ENCODE measurements at places on chromosomes 3 and 15. TPM values are rescaled to one million over a fixed set of nuclear protein-coding genes. Genes with fewer than 3 reads are reported as not detected.

Gene MRPL46
- total RNA-seq = 17.5 TPM

Gene ULK4
- 9.8 TPM for total RNA-seq

DNA sequence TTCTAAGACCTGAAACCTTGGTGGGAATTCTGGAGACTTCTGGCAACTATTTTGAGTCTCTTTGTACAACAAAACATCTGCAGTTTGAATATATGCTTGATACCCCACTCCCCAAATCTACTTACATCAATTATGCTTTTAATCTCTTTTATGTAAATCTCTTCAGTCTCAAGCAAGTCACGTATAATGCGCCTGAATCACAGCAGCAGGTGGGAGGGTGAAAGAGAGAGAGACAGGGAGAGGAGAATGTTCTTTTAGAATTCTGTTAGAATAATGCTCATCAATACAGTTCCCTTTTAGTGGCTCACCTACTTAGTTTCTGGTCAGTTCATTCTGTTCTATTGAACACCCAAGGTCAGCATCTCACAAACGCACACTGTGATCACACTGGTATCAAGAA lies 22.2 kb upstream of the B3GNT5 start:
- DNase-seq = no peak

DNA sequence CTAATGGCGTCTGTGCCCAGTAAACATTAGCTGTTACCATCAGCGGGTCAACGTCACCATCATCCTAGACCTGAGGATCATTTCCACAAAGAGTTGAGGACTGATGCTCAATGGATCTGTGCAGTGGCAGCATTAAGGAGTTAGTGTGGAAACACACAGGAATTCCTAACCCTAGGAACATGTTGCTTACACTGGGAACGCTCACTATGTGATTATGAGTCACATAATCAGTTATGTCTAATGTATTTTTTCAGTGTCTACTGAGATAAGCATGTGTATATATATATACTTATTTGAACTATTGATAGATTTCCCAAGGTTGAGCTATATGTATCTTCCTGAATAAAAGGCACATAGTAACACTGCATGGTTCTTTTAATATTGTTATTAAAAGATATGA lies 19.0 kb downstream of the ARNT2 start:
- DNase-seq = no peak

GRCh38 chr3:39407259-39407629 lies 724 bp downstream of the RPSA start:
- no peak for DNase-seq

DNA sequence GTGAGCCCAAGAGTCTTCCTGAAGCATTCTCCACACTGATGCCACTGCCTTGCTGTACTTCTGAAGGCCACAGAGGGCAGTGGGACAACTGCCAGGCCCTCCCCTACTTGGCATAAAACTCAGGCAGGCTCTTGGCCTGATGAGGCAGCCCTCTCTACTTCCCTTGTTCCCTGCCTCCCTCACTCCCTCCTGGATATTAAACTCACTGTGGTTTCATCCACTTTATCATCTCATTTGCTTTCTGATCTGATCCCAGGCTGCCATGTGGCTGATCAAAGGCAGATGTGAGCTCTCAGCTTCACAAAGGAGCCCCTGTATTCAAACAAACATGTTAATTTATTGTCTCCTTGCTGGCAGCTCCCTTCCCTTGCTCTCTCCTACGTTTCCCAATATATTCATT lies 533.5 kb downstream of the IGSF11 start:
- peak; percentile 14 for DNase-seq

- DNase-seq = no peak
Observed at GRCh38 chr3:192884777-192885773, 32.6 kb downstream of the MB21D2 start.

DNA sequence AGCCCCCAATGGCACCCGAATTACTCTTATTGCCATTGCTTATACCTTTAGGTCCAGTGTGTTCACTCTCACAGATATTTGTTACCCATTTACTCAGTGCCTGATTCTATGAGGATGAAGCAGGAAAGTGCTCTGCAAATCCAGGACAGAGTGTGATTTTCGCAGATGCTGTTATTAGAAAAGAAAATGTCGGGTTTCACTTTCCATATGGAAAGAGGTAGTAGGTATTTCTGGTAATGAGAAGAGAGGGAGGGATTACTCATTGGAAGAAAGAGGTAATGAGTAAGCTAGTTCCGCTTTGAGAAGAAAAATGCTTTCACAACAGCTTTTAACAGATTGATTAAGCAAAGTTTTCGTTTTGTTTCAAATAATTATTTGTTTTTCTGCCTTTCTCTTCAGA lies 336.3 kb upstream of the CFAP20DC start:
- DNase-seq = no peak

DNA sequence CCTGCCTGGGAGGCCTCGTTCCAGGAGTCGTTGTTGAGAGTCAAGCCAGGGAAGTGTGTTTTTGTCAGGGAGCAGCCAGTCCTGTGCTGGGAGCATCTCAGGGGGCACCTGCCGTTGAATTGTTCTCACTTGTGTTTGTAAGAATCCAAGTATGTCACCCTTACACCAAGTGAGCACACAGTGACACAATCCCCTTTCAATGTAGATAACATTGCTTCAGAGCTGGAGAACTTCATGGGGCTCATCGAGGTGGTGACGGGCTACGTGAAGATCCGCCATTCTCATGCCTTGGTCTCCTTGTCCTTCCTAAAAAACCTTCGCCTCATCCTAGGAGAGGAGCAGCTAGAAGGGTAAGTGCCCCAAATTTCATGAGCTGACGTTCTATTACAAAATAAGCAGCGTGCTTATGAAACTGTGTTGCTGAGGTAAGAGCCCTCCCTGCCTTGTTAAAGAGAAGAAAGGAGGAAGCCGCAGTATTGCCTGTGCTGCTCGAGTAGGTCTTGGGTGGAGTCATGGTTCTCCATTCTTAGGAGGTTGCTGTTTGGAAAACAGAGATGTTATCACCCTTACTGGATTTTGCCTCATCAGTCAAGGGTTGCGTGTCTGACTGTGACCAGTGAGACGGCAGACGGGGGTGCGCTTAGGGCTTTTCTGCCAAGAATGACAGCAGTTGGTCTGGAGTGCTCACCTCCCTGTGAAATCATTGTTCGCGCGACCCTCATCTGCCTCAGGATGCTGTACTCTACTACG lies 108.1 kb downstream of the PGPEP1L start:
- no peak for DNase-seq

GRCh38 chr15:70426096-70426821 lies 328.5 kb upstream of the TLE3 start:
- no peak for DNase-seq

- no peak for DNase-seq
Observed at GRCh38 chr3:187310226-187310625, 18.7 kb upstream of the MASP1 start.

Data from mucosa of gallbladder (tissue), 1 donor.